ENCODE measurements at places on chromosomes 2 and 18.

- no peak for DNase-seq
These were observed 61.8 kb upstream of the CTDP1 start for GRCh38 chr18:79617511-79618500.

GRCh38 chr2:11710210-11710609 lies 36.2 kb upstream of the LPIN1 start:
- no peak for DNase-seq

GRCh38 chr2:182349268-182349667 lies 77.6 kb downstream of the PDE1A start:
- no peak for DNase-seq

DNA sequence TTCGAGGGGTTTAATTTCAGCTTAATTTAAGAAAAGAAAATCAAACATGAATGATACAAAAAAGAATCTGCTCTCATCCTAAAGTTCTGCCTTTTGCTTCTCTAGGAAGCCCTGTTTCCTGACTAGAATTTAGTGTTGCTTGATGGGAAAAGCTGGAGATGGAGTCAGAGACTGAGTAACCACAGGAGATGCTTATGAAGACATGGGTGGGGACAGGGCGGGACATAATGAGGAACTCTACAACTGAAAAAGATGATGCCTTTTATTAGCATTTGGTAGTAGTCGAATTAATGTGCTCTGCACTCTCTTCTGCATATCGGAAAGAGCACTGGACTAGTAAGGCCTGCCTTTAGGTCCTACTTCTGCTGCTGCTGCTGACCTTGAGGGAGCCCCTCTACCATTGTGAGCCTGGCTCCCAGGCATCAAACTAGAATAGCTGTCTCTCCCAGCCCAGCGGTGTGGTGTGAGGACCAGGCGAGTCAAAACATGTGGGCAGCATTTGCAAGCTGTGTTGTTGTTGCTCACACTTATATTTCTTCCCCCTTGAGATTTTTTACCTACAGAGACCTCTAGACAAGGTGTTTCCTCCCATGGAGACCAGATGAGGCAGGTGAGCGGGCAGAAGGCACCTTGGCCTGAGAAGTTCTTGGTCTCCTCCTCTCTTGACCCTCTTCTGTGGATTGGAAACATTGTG lies 61.5 kb downstream of the INPP4A start:
- DNase-seq, result no peak

GRCh38 chr2:205696331-205696926 lies 14.1 kb downstream of the NRP2 start:
- DNase-seq, result no peak

GRCh38 chr2:235106874-235107639 lies 155.2 kb downstream of the SH3BP4 start:
- no peak for DNase-seq

GRCh38 chr2:215466097-215466909 lies 30.4 kb upstream of the FN1 start:
- DNase-seq, result no peak

GRCh38 chr18:56869189-56869777 lies 218.1 kb downstream of the WDR7 start:
- no peak for DNase-seq

GRCh38 chr2:129870685-129871241 lies 108.7 kb upstream of the RAB6C start:
- no peak for DNase-seq

DNA sequence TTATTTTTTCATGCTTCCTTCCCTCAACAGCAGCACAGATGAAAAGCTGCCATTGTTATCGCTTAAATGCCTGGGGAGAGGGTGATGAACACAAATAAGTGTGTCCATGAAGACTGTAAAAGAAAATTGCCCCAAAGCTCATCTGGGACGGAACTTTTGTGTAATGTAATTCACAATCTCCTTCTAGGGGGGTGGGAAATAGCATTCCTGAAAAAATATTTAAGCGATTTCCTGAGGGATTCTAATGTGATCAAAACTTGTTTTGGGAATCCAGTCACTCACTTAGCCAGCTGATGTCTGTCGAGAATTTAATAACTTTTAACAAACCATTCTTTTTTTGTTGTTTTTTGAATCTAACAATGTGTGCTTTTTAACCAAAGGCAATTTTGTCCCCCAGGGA lies 427.9 kb downstream of the PLCL1 start:
- DNase-seq, result no peak

DNA sequence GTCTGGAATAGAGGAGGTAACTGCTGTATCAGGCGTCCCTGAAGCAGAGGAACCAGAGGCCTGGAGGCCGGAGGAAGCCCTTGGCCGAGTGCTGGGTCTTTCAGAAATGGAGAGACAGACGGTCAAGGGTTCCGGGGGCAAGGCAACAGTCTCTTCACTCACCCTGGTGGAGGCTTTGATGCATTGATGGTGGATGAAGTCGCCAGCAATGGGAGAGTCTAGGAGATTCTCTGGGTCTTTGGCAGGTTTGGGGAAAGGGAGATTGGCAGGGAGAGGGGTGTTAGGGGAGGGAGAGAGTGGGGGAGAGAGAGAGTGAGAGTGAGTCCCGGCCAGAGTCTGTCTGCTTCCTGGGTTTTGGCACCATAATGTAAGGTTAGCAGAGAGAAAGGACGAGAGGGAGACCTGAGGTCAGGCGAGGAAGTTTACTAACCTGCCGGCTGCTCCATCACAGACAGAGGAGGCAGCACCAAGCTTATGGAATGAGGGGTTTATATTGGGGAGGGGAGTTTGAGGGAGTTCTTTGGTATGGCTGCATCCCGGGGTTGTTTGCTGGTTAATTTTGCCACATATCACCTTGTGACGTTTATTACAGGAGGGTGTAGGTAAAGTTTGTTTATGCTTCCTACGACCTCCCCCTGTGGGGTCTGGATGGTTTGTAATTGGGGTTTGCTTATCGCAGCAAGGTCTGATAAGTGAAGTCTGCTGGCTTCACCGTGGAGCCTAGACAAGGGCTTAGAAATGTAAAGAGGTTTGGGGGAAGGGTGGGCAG lies 19.6 kb downstream of the COMMD1 start:
- DNase-seq, result no peak

DNA sequence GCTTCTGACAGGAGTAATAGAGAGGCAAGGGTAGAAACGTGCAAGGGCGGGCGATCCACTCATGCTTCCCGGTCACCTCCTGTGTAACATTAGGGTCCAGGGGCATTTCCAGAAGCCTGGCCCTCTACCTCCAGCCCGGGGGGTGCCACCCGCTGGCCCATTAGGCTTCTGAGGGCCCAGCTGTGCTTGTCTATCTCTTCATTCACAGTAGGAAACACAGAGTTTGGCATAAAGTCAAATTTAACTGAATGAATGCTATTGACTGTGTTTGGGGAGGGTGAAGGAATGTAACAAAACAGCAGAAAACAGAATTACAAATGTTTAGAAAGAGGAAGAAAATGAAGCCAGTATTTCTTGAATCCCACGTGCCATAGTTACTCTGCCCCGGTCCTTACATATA lies 112.4 kb upstream of the SLC66A3 start:
- no peak for DNase-seq

GRCh38 chr18:51789871-51790270 lies 550.1 kb upstream of the DCC start:
- no peak for DNase-seq

- DNase-seq, result peak; percentile 20
These were observed 3.6 kb upstream of the CAPG start for GRCh38 chr2:85413592-85414420.

DNA sequence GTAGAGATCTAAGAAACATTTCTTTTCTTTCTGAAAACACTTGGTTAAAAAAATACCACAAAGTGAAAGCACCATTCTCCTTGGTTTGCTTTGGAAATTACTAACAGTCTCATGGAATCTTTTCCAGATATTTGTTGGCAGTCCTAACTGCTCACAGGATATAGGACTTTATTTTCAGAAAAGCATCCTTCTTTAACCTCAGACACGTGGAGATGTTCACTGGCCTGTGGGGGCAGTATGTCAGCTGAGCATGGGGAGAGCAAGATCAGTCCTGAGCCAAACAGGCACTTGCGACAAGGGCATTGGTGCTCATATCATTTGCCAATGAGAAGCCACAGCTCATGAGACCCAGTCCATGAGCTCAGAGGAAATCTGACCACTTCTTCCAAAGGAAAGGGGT lies 371.9 kb downstream of the NBAS start:
- no peak for DNase-seq

- no peak for DNase-seq
These were observed 58.8 kb downstream of the BOD1L2 start for GRCh38 chr18:57205641-57206040.

- no peak for DNase-seq
These were observed 8.6 kb upstream of the TLK1 start for GRCh38 chr2:171169333-171169732.

GRCh38 chr2:191020742-191021381 lies 6.9 kb upstream of the STAT1 start:
- no peak for DNase-seq

DNA sequence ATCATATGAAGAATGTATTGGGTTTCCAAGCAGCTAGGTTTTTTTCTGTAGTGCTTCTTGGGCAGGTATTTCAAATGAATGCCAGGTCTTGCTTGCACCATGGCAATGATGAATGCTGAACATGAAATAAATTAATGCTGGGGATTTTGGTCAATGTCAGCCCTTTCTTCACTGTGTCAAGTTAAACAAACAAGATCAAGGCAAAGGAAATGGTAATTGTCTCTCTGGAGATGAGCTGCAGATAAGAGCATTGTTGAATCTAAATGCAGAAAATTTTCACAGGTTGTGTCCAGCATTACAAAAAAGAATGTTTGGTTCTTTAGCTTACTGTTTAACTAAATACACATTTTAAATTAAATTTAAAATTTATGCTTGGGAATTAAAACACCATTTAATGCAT lies 144.3 kb downstream of the GPD2 start:
- no peak for DNase-seq

GRCh38 chr2:47644351-47644750 lies 138.6 kb upstream of the MSH6 start:
- DNase-seq, result no peak

GRCh38 chr18:12325726-12326245 lies 17.7 kb downstream of the TUBB6 start:
- DNase-seq, result no peak

DNA sequence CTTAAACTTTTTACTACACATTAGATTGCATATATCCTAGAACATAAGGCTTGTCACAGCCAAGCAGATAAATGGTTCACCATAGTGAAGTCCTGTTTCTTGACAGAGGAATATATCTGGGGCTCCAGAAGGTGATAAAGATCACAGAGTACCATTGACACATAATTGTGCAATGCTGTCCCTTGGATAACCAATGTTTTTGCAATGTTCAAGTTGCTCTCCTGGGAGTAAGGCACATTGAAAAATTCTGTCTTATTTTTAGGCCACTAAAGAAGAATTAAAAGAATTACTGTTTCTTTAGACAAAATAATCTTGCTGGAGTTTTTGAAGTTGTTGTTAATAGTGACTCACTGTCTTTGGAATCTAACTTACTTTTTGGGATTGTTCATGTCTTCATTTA lies 1132.8 kb downstream of the LRP1B start:
- no peak for DNase-seq

DNA sequence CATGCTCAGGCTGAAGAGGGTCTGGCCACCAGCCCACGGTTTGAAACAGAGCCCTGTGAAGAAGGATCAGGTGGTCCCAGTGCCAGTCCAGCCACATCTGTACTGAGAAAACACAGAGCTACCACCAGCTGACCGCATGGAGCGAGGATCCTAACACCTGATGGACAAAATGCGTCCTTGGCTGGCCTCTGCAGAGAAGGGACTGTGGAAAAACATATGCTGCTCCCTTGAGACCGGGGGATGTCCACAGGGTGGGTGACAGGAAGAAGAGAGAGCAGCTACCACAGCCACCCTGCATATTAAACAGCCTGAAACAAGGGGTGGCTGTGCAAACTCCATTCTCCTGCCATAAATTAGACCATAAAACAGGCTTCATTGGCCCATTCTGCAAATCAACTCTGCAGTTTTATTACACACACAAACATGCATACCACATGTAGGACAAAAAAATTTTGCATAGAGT lies 137.2 kb downstream of the BCL2 start:
- no peak for DNase-seq

GRCh38 chr2:201854221-201854801 lies 48.0 kb downstream of the CDK15 start:
- no peak for DNase-seq

- no peak for DNase-seq
These were observed 6.0 kb downstream of the SCN2A start for GRCh38 chr2:165245081-165245793.

DNA sequence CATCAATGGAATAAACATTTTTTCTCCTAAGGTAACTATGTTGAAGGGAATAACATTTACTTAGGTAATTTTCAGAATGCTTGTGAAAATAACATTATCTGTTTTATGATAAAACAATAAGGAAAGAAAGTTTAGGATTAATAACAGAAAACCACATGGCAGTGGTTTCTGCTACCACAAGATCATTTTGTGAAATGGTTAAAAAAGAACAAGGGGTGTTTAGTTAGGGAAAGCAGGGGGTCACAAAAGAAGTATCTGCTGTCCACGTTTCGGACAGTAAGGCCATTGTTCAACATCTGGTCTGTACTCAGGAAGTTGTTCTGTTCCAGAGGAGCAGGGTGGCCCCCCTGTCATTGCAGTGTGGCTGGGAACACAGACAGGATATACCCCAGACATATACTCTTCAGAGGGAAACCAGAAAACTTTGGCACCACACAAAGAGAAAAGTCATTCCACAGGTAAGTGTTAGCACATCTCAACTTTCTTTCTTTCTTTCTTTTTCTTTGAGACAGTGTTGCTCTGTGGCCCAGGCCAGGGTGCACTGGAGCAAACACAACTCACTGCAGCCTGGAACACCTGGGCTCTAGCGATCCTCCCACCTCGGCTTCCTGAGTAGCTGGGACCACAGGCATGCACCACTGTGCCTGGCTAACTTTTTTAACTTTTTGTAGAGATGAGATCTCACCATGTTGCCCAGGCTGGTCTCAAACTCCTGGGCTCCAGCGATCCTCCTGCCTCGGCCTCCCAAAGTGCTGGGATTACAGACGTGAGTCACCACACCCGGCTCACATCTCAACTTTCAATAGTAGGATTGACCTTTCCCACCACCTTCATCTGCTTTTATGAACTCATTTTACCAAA lies 14.8 kb upstream of the ARL5A start:
- no peak for DNase-seq

GRCh38 chr2:1731447-1731962 lies 12.8 kb downstream of the PXDN start:
- no peak for DNase-seq

GRCh38 chr2:15177103-15177502 lies 384.0 kb downstream of the NBAS start:
- DNase-seq, result peak; percentile 31
